OCI-LY7 (cell line): ENCODE measurements at places on chromosomes 13 and 19.

- no peak for DNase-seq
Measured at GRCh38 chr19:45934551-45935230, 20.1 kb upstream of the NANOS2 start.

- peak; percentile 82 for DNase-seq
Measured at GRCh38 chr19:11125994-11126685, 29.4 kb downstream of the SPC24 start.

GRCh38 chr19:33187183-33187540, 7.0 kb upstream of the LRP3 start:
- DNase-seq = no peak

GRCh38 chr19:6556480-6557195, 25.8 kb downstream of the TNFSF9 start:
- no peak for DNase-seq

- no peak for DNase-seq
Measured at GRCh38 chr13:108093616-108094015, 121.7 kb downstream of the LIG4 start.

DNA sequence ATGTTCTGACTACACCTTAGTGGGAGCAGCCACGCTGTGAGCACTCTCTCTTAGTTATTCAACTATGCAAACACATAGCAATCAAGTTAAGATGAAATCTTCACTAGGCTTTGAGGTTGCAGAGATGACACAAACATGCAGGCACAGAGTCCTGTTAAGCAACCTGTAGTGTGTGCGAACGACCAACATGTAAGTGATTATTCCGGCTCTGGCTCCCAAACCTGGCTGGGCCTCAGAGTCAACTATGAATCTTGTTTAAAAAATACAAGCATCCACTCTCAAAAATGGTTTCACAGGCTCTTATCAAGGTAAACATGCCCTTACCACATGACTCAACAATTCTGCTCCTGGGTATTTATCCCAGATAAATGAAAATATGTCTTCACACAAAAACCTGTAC, 91.4 kb downstream of the IRS2 start:
- DNase-seq = no peak
